NCI-H1436 (cell line): ENCODE measurements at places on chromosomes 5 and 9.

DNA sequence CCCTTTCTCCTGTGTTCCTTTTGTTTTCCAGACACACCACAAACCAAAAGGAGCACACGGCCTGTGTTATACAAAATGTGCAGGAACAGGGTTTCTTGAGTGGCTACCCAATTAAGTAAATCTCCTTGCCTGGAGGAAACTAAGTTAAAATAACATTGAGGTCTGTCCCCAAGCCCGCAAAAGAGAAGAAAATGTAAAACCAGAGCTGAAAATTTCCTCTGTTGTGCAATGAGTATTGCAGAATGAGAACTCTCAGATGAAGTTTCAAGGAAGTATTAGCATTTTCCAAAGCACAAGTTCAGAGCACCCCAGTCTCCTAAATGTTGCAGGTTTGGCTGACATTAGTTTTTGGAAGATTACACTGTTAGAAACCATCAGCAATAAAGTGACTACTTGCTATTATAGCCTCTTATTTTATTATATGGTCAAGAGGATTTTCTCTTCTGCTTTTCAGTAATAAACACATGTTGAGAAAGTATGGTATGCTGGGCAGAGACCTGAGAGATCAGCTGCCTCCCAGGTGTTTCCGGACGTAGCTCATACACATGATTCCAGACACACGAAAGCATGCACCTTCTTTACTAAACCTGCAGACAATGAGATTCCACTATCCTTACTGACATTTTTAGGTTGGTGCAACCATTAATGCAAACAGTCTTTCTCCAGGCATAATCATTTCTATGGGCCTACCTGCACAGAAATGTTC is 161.3 kb downstream of the SNCAIP start:
- no peak for DNase-seq

DNA sequence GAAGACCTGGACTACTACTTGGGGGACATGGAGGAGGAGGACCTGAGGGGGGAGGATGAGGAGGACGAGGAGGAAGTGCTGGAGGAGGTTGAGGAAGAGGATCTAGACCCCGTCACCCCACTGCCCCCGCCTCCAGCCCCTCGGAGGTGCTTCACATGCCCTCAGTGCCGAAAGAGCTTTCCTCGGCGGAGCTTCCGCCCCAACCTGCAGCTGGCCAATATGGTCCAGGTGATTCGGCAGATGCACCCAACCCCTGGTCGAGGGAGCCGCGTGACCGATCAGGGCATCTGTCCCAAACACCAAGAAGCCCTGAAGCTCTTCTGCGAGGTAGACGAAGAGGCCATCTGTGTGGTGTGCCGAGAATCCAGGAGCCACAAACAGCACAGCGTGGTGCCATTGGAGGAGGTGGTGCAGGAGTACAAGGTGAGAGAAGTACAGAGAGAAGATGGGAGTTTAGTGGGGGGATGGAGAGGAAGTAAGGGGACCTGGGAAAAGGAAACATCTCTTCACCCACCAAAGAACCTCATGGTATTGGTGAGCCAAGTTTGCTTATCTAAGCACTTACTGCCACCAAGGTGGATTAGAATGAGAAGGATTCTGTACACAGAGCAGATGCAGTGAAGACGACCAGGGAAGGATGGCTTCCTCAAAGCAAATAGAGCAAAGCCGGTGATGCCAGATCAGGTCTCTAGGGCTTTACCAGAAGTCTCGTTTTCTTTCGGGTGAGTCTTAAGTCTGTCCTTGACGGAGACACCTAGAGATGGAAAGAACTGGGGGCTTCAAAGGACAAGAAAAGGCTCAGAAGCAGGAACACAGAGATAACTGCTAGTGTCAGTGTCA is 1.5 kb downstream of the TRIM41 start:
- no peak for DNase-seq

GRCh38 chr5:67290655-67291054 is 94.1 kb upstream of the CD180 start:
- DNase-seq, result no peak

DNA sequence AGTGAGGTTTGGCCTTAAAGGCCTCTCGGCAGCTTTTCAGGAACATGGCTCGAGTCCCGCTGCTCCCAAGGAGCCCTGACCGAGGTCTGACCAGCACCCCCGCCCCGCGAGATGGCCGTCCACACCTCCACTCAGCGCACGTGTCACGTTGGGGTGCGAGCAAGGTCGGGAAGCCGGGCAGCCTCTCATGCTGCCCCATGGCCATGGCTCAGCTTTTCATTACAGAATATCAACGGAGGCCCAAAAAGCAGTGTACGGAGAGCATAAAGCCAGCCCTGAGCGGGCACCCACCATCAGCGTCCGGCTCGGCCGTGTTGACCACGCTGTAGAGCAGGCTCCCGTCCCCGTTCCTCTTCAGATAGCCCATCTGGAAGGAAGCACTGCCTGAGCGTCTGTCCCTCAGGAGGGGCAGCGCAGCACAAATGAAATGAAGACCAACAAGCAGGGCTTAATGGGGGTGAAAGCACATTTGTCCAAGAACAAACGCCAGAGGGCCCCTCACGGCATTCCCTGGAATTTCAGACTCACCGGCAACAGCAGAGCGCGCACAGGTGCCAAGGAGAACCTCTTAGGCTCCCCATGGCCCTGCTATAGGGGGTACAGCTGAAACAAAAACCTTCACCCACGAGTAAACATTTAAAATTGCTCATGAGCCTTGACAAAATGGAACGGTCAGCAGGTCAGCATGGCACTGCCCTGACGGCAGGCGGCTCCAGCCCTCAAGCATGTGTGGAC is 11.6 kb downstream of the BRD9 start:
- DNase-seq, result no peak

GRCh38 chr9:131439224-131439623 is 45.3 kb downstream of the PRRC2B start:
- no peak for DNase-seq
